IMR-90 (cell line): ENCODE measurements at places on chromosomes 5 and 9. TPM values are rescaled to one million over a fixed set of nuclear protein-coding genes. Genes with fewer than 3 reads are reported as not detected.

- no peak for DNase-seq
These were observed 6.7 kb downstream of the NRARP start for GRCh38 chr9:137295238-137295811.

DNA sequence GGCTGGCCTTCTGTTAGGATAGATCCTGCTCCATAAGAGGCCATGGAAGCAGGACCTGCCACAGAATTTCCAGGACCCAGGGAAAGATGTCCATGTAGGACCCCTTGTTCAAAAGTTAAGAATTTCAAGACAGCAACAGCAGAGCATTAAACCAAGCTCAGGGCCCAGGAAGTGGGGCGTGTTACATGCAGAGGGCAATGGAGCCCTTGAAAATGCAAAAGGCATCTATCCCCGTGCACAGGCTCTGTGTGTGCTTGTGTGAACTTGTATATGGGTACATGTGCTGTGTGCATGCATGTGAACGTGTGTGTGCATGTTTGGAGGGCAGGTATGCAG lies 14.4 kb upstream of the NKD2 start:
- DNase-seq = no peak

DNA sequence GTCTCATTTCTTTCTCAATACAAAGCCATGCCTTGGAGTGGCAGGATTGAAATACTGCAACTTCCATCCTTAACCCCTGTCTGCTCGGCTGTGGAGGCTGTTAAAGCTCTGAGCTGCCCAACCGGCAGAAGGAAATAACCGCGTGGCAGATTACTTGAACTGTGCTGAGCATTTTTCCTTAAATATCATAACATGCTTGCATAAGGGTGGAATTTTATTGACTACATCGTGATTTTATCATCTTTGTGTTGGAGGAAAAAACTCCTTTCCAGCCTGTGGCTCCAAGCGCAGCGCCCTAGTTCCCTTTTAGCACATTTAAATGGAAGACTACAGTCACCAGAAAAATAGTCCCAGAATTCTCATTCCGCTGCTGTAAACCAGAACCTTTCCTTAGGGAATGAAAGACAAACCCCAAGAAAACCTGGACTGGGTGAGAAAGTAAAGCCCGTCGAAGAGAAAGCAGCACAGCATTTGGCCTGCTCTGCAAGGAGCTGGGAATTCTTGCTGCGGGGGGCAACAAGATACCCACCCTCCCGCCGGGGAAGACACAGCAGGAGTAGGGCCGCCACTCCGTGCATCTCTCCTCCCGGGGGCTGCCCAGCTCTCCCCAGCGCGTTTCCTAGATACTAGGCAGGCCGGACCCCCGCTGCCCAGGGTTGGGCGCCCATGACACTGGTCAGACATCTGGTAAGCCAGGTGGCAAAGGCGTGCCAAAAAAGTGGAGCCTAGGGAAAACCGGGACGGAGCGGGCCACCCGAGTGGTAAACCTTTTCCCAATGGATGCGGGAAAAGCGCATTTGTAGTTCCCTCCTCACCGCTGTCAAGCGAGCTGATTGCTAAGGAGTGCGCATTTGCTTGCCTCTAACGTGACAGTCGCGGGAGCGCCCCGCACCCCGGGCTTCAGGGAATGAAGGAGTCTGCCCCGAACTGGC lies 1.3 kb downstream of the SHC3 start:
- DNase-seq = peak; percentile 58

- no peak for DNase-seq
These were observed 231.4 kb upstream of the TRPM3 start for GRCh38 chr9:71352837-71353236.

GRCh38 chr5:138354926-138355378 lies 2.5 kb downstream of the KDM3B start:
- peak; percentile 77 for DNase-seq

DNA sequence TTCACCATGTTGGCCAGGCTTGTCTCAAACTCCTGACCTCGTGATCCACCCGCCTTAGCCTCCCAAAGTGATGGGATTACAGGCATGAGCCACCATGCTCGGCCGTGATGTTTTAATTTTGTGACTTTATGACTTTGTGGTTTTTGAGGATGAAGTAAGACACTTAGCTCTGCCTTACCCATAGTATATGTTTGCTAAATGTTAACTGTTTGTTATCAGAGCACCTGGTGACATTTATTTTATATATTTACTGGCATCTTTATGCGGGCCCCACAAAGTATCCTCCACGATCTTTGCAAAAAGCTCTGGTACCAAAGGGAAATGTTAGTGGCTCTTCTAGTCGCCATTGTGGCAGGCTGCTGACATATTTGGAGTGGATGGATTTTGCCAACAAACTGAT lies 6.7 kb downstream of the SLC23A1 start:
- no peak for DNase-seq

- DNase-seq = peak; percentile 78
These were observed 55.8 kb upstream of the TMC1 start for GRCh38 chr9:72465593-72465984.

DNA sequence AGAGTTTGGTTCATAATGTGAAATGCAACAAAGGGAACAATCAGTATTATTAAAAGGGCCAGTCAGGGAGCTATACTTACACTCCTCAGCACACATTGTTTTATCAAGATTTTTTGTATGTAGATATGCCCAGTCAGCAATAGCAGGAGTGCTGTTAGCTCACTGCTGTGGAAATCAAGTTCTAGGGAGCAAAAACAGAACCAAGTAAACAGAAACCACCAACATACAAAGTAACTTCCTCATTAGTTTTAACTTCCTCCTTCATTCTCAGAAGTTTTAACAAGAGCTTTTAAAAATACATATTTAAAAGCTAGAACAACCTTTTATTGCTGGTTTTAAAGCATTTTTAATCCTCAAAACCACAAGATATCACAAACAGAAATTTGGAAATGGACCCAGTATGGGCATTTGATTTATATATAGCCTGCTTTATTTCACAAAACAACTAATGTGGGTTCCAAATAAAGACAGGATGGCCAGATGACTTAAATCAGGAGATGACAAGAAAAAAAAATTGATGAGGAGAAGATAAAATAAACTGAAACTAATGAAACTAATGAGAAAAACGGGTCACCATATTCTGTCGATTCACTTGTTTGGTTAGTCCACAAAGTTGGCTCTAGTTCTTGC lies 178.5 kb downstream of the ADAMTS12 start:
- no peak for DNase-seq

- no peak for DNase-seq
These were observed 788.4 kb downstream of the TLE4 start for GRCh38 chr9:80359941-80360881.

DNA sequence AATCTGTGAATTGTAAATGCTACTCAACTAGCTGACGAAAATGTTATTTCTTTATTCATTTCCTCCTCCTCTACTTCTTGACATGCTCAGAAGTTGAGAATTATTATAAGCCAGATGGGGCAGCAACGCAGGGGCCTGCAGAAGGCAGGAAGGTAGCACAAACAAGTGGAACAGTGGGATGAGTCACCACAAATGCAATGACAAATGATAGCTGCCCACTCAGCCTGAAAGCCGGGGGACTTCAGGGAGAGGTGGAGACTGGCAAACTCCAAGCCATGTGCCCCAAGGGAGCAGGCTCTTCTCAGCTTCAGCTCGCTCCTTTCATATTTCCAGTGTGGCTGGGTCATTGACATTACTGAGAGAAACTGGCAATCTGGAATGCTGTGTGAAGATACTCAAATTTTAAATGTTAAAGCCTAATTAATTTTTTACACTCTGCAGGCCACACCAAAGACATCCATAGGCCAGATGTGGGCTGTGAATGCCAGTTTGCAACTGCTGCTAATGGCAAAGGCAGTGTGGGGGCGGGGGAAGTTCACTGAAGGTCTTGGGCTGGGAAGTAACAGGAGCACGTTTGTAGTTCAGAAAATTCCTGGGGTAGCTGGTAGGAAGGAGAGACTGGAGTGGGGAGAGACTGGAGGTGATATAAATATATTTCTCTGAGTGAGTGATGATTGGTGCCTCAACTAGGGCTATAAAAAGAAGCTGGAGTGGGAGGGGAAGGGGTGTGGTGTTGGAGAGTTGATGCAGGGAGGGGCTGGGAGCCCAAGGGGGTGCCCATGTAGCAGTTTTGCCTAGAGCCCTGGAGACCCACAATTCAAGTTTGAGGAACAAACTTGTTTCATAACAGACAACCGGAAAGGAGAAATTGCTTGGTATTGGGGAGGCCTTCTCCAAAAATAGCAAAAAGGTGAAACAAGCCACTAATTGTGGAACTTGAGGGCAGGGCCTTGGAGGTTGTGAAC lies 20.8 kb upstream of the ADRB2 start:
- peak; percentile 64 for DNase-seq

GRCh38 chr5:132641841-132642240 lies 16.1 kb upstream of the IL13 start:
- DNase-seq = no peak

DNA sequence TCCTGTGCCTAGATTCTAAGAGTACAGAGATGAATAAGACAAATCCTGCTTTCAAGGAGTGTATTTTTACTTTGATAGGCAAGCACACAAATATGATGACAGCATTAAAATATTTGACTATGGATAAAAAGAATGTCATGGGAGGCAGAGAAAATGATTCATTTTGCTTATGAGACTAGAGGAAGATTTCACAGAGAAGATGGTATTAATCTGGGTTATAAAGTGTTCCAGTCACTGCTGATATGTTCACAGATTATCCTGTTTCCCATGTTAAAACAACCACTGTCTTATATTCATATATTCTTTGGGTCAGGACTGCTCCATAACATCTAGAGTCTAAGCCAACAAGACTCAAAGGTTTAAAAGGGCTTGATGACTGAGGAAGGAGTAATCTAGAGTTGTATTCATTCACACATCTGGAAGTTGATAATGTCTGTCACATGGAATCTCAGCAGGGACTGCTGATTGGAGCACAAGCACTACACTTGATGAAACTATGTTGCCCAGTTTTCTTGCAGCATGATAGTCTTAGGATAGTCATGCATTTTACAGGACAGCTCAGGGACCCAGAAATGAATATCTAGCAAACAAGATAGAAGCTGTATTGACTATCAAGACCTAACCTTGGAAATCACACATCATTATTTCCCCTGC lies 79.3 kb downstream of the STARD4 start:
- peak; percentile 46 for DNase-seq

DNA sequence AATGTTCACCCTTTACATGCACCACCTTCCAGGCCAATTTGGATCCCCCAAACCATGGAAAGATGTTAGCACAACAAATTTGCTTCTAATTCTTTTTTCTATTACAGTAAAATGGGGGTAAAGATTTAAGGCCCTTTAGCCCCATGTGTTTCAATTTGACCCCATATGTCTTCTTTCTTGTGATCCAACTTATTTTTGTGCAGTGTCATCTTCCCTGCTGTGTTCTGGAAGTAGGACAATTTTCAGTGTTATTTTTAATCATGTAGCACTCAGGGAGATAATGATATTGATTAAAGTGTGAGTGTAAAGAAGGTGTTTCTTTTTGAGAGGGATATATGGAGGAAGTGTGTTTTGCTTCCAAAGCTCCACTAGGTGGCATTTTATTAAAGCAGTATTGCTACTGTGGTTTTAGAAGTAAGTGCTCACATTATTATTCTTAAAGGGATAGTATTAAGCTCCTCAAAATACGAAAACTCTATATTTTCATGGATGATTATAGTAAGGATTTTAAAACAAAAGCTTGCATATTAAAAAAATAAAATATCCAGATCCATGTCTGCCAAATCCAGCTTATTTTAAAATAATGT lies 118.7 kb upstream of the ATP10B start:
- no peak for DNase-seq

DNA sequence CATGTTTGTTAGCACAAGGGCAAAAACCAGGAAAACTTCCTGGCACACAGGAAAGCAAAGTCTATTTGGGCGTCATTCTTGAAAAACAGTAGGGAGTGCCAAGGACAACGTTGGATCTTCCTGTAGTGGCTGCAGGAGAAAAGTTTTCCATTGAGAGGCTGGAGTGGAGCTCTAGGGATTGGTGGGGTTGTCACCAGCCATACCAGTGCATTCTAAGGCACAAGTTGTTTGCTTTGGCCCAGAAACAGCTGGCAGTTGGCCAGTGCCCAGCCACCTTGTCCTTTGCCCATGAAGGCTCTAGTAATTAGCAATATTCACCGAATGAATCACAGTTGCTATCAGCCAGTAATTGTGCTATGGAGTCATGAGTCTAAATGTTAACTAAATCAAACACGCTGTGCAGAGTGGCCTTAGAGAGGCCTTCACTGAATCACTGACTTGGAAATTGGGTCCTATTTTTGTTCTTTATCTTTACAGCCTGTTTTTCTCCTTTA lies 26.4 kb downstream of the TNFSF15 start:
- DNase-seq = no peak

GRCh38 chr9:135447126-135447525 lies 32.5 kb upstream of the PPP1R26 start:
- no peak for DNase-seq

- peak; percentile 99 for DNase-seq
These were observed 150.8 kb upstream of the NR3C1 start for GRCh38 chr5:143554187-143554717.

DNA sequence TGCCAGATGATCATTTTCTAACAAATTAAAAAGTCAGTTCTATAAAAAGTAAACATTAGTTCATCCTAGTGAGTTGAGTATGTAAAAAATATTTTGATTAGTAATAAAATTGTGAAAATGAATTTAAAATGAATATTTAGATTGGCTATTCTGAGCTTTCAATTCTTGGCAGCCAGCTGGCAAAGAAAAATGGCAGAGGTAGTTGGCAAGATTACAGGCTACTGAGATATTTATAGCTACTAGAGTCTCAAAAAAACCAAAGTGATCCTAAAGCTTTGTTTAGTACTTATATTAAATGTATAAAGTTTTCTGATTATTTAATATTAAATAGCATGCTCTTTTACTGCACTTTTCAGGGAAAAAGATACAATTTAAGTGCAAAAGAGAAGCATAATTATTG lies 25.0 kb downstream of the SGTB start:
- peak; percentile 24 for DNase-seq

- no peak for DNase-seq
These were observed 69.3 kb downstream of the SH3RF2 start for GRCh38 chr5:146005723-146006122.

GRCh38 chr9:88978034-88978433 lies 13.2 kb upstream of the S1PR3 start:
- no peak for DNase-seq

- DNase-seq = no peak
These were observed 94.1 kb upstream of the TRIM32 start for GRCh38 chr9:116592970-116593369.

- peak; percentile 69 for DNase-seq
These were observed 543 bp downstream of the MTMR12 start for GRCh38 chr5:32312197-32312594.

- DNase-seq = peak; percentile 73
These were observed 5.0 kb downstream of the IL3 start for GRCh38 chr5:132065351-132065937.

The EPB41L4A gene
- total RNA-seq = under 0.01 TPM in 2 replicates

The SHISAL2B gene
- total RNA-seq = not detected in 2 replicates

The LCN2 gene
- total RNA-seq = not detected in 2 replicates

The TEX48 gene
- not detected in 2 replicates for total RNA-seq
